CMK (cell line): ENCODE measurements at places on chromosomes 16 and 17.

GRCh38 chr17:60914078-60914477 lies 236.4 kb downstream of the BCAS3 start:
- DNase-seq = no peak

GRCh38 chr17:76530095-76530723 lies 7.3 kb downstream of the CYGB start:
- no peak for DNase-seq

DNA sequence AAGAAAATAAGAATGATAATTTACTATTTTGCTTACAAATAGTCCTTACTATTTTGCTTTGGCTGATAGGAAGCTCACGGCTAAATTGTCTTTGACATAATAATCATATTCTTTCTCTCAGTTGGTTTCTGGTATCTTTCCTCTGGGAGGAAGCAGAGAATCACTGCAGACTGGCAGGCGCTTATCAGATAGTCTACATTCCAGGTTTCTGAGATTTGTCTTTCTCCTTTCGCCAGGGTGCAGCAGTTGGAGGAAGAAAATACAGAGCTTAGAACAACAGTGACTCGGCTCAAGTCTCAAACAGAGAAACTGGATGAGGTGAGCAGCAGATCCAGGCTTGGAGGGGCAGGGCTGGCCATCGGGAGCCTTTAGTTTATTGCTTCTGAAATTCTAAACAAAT lies 136.1 kb downstream of the RAB11FIP4 start:
- DNase-seq = no peak

DNA sequence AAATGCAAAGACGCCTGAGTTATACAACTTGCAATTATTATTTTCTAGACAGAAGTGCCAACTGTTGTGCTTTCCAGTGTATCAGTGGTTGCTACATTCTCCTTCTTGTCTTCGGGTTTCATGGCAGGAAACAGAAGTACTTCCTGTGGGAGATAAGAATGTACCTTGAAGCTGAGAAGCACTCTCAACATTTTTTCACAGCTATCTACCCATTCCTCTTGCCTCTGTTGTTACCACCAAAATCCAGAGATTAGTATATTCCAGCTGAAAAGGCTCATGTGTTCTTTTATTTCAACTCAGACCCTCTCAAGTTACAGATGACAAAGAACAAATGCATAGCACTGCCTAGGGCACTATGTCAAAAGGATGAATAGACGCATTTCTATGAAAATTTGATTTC lies 4.8 kb upstream of the ADAT1 start:
- peak; percentile 59 for DNase-seq

DNA sequence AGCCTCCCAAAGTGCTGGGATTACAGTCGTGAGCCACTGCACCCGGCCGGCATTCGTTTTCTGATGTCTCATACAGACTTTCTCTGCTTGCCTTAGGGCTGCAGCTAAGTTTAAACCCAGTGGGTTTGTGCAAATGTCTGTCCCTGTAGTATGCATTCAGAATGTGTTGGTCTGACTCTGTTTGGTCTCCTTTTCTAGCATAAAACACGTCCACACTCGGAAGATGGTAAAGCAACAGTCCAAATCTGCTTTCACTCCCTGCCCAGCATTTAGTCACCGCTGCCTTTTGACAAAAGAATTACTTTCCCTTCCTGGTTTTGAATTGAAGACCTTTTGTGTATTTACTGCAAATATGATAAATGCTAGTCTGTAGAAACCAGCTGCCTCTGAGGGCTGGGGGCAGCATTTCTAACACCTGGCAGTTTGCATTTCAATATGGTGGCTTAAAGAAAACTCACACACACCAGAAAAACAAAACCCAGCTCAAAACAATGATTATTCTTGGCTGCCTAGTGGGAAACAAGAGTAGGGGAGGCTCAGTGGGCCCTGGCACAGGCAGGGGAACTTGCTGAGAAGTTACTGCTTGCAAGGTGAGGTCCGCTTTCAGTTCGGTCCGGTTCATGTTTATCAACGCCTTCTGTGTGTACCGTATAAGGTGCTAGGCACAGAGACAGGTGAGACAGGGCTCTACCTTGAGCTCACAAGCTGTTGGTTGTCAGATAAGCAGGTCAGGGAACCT lies 56.9 kb downstream of the MSI2 start:
- no peak for DNase-seq

- DNase-seq = no peak
Observed at GRCh38 chr17:34999456-34999855, 19.1 kb downstream of the LIG3 start.

DNA sequence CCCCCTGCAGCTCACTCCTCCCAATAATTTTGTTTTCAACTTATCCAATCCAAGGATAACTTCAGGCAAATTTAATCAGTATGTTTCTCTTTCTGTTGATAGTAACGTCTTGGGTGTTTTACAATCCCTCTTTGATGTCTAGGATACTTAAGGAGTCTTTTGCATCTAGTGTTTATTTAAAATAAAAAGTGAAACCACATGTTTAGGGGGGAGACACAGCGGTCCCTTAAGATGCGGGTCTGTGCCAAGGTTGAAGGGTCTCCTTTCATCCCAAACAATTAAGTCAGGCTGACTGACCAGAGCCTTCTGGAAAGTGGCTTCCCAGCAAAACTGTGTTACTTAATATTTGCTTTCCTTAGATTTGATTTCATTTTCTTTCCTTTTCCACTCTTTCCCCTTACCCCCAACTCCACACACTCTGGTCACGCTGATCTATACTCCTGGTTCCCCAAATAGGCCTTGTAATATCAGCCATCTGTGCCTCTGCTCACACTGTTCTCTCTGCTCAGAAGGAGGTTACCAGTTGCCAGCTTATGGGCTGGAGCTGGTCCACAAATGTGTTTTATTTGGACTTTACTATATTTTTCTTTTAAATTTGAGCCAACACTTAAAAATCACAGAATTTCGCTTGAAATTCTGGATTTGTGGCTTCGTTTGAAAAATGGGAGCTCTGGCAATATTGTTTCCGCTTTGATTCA lies 11.2 kb downstream of the ANKS4B start:
- DNase-seq = no peak

DNA sequence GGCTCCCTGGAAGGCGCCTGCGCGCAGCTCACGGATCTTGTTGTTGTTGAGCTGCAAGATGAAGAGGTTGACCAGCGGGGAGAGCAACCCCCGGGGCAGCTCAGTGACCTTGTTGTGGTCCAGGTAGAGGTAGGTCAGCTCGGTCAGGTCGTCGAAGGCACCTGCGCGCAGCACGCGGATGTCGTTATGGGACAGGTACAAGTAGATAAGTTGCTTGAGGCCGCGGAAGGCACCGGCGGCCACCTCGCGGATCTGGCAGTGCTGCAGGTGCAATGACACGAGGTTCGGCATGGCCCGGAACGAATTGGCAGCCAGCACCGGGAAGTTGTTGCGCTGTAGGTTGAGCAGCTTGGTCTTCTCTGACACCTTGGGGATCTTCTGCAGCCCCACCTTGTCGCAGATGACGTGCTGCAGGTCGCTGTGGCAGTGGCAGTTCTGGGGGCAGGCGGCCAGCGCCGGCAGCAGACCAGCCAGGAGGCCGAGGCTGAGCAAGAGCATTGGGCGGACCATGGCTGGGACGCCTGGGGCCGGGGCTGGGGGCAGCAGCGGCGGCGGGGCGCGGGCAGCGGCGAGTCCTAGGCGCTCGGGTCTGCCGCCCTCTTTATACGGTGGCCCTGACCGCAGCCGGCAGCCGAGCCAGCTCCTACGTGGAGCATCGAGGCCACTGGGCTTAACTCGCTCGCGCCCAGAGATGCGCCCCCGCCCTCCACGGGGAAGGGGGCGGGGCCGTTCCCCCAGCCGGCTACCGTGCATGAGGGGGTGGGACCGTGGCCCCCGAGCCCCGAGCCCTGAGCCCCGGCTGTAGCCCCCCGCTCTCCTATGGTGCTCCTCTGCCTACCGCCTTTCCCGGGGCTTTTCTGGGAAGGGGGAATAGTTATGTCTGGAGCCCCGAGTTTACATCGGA lies at the start of gene CHAD:
Gene CHAD (minus strand): TSS at position 577 of the 904 bp plus-strand sequence. CDS start 67 bp downstream, at position 510.
- DNase-seq = no peak

DNA sequence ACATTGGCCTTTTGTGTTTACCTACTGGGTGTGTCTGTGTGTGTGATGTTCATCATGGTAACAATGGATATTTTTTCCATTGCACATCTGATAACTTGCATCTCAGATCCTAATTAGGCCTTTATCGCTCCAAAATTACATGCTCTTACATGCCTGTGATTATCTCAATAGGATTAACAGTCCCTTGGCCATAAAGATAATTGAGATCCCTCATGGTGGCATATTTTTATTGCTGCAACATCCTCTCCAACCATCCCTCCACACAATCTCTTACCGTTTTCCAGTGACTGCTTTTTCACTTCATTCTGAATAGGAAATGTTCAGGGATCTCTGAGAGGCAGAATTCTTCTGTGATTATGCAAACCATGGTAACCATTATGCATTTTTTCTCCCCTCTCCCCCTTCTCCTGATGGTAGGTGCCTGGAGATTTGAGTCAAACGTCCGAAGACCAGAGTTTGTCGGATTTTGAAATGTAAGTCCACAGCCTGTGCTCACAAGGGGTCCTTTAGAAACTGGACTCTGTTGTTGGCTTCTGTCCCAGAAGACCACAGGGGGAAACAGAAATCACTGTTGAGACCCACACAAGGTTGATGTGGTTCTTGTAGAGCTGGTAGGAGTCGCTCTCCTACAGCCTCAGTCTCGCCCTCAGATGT lies 405.5 kb downstream of the CPPED1 start:
- no peak for DNase-seq

- DNase-seq = no peak
Observed at GRCh38 chr17:48671697-48672171, 45.6 kb upstream of the HOXB9 start.

DNA sequence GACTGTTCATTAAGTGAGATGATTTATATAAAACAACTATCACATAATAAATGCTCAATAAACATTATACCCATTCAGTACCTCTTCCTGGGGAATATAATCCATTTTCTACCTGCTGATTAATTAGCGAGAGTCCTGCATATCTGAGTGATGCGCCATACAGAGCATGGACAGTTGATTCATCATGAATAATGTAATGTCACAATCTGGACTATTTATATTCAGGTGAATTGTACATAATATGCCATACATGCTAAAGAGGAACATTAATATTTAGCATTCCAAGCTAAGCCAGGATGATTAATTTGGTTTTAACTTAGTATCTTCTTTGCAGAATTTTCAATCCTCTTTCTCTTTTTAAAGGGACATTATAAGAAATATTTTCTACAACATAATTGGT lies 362.0 kb upstream of the XYLT1 start:
- DNase-seq = no peak

GRCh38 chr16:57147381-57148221 lies 38.2 kb downstream of the PSME3IP1 start:
- no peak for DNase-seq

DNA sequence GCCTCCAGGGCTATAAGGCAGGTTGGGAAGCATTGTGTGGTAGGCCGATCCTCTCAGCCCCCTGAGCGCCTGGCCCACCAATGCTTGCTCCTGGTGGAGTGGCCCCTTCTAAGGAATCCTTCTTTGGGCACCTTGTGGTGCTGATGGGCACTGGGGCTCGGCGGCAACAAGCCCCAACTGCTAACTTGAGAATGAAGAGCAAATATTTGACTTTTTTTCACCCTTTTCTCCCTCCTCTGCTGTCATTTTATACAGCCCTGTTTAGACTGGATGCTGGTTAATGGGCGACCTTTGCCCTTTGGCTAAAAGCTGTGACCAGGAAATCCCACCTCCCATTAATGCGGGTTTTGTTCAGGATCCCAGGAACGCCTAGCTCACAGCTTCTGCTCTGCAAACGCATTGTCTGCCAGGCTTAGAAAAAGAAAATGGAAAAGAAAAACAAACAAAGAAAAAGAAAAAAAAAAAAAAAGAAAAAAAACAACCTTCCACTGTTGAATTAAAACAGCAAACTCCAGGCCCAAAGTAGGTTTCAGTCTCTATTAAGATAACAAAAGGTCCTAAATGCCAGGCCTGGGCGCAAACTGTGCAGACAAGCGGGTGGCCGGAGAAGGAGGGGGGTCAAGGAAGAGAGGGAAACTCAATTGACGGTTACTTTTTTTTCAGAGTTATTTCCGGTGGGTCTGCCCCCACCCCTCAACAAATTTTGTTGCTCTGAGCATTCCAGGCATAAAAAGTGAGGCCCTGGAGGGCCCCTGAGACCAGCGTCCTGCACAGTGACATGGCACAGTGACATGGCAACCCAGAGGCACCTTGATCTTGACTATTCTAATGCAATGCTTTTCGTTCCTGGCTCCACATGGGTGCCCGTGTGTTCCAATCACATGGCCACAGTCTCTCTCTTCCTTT lies 301.4 kb downstream of the MAF start:
- DNase-seq = no peak

GRCh38 chr17:63278728-63279442 lies 167.2 kb downstream of the CYB561 start:
- no peak for DNase-seq

DNA sequence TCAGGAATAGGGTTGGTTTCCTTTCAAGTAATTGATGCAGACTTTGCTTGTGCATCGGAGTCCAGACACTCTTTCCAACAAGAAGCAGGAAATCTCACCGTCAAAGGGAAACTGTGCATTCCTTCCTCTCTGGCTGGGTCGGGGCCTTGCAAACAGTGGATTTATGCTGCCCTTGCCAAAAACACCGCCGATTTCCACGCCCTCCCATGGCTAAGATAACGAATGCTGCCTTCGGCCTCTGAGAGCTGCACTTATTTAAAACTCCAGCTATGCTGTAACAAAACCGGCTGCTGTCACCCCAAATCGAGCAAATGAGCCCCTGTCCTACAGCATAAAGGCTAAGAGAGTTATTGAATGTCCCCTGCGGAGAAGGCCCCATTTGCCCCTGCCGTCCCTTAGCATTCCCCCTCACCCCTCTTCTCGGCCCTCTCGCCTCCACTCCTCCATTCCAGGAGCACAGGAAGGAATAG lies 275.5 kb upstream of the IRX5 start:
- no peak for DNase-seq

DNA sequence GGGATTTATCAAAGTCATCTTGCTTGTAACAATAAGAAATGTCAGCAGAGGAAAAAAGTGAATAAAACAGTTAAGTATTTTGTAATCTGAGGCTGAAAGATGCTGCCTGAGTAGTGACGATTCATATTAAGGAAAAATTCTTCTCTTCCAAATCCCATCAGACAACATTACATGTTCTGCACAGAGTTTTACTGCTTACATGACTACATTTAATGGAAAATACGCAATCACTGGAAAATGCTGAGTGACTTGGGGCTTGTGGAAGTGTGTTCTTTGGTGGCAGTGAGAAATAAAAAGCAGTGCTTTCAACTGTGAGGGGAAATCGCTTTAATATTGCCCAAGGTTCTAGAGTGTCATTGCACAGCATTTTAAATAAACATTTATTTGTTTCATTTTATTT lies 1025.2 kb upstream of the GOT2 start:
- DNase-seq = no peak

DNA sequence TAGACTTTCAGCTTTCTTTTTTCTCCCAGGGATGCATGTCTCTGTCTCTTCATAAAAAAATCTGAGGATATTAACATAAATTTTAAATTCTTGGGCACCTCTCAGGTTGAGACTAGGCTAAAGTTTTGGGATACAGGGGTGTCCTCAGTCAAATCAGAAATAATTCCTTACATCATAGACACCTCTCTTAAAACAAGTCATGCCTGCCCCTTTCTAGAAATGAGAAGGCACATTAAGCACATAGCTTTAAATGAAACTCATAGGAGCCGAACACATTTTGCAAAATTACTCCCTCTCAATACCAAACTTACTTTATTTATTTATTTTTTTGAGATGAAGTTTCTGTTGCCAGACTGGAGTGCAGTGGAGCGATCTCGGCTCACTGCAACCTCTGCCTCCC lies 67.3 kb upstream of the BCAR1 start:
- no peak for DNase-seq
